LoVo (cell line): ENCODE measurements at places on chromosomes 12 and 14.

DNA sequence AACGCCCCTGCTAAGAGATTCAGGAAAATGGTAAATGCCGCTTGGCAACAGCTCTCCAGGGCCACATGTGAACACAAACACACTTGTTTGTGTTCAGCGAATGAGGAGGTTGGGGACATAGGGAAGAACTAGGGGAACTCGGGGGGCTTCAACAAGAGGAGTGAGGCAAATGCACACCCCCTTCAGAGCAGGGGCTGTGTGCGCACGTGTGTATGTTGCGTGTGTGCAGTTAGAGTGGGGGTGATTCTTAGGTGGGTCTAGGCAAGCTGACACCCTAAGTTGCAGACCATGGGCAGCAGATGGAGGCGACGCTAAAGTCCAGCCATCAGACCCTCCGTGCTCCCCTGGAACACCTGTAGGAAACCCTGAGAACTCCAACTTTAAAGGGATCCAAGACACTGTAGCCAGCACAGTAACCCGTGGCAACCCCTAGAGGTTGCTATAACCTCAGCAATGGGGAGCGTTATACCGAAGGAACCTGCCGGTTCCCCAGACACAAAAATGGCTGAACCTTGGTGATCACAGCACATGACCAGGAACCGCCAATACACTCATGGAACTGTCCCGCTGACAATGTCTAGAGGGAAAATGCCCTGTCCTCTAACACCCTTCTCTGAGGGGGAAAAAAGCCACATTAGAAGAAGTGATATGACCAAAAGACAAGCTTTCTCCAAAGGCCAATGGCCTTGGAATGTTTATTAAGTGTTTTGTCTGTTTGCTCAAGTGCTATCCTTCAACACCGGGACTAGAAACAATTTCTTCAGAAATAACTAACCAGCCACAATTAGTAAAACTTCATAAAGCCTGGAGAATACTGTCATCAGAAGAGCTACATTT, 86.5 kb upstream of the CEP83 start:
- peak; percentile 55 for DNase-seq

DNA sequence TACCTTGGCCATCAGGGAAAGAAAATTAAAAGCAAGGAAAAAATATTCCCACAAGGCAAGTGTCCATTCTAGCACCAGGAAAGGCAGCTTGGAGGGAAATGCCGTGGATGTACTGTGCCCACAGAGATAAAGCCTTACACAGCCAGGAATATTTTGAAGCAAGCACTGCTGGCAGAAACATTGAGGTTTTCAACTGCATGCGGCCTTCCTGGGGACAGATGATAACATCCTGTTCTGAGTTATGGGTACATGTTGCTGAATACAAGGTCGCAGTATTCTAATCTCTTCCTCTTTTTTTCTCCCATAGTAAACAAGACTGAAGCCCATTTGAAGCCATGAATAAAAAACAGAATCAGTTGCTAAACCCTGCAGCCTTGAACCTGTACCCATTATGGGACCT, 197.1 kb downstream of the BTG1 start:
- DNase-seq = no peak

DNA sequence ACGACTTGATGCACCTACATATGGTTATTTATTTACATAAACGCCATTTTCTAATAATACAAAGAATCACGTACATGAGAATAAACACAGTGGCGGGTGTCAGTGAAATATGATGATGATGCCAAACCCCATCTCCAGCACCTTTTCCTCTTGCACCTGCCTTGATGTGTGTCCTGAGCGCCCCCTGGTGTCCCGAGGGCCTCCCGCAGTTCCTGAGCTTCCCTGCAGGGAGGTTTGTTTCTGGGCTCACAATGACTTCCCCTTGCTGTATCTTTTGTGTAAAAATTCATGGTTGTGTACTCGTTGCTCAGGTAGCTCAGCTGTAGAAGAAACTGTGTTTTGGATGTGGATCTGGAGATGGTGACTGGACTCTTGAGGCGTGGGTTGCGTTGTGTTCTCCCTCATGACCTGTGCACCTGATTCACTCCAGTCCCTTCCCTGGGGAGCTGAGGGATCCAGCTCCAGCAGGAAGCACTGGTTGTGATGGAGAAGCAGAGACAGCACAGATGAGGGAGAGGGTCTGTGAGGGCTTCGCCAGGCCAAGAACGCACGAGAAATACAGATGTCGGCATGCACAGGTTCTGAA, 1037.8 kb downstream of the TMEM121 start:
- DNase-seq = peak; percentile 29

- no peak for DNase-seq
Observed at GRCh38 chr14:26601856-26602255, 4.0 kb upstream of the NOVA1 start.

- DNase-seq = no peak
Observed at GRCh38 chr12:20370866-20371519, 2.7 kb downstream of the PDE3A start.

GRCh38 chr12:123396954-123397353, 13.0 kb downstream of the KMT5A start:
- DNase-seq = no peak

DNA sequence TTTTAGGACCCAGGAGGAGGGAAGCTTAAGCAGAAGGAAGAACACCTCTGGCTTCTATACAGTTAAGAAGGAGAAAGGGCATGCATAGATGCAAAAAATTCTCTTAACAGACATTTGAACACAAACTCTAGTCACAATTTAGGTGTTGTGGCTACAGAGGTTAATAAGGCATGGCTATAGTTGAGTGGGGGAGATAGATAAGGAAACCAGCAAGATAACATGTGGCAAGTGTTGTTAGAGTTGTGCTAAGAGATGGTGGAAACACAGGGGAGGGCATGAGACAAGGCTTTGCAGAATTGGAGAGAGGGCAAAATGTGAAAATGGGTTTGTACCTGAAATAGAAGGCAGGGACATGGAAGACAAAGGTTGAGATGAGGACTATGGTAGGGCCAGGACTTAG, 88.9 kb downstream of the MSRB3 start:
- DNase-seq = no peak

- no peak for DNase-seq
Observed at GRCh38 chr14:75338398-75338797, 59.8 kb downstream of the FOS start.

DNA sequence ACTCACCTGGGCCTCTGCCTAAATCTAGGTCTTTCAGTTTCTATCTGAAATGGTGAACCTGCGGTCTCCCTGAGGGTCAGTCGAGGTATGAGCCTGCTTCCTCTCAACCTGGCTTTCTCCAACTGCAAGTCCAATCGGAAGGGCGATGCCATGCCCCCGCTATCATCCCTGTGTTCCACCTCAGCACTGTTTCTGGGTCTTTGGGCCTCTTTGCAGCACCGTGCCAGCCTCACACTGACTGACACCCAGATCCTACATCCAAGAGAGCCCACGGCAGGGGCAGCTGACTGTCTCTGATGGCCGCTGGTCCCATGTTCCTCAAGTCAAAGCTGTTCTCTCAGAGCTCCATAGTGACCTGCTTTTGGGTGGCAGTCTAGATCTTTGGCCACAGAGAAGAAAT, 120.7 kb downstream of the PAPOLA start:
- no peak for DNase-seq

- peak; percentile 82 for DNase-seq
Observed at GRCh38 chr12:1350055-1350933, 244.1 kb downstream of the FBXL14 start.

GRCh38 chr14:92462568-92462967, 51.0 kb upstream of the RIN3 start:
- no peak for DNase-seq

DNA sequence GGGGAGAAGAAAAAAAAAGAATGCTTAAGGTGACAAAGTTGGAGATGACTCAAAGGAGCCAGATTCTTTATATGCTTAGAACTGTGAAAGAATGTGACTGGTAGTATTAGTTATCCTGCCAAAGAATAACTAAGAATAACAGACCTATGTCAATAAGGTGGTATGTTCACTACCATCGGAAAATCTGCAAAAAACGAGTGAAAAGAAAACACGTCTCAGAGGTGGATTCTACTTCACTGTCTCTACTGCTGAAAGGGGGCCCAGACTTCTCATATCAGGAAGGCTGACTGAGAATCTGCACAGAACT, 64.7 kb downstream of the IPO8 start:
- no peak for DNase-seq

- no peak for DNase-seq
Observed at GRCh38 chr12:42421844-42422779, 96.1 kb downstream of the PPHLN1 start.

DNA sequence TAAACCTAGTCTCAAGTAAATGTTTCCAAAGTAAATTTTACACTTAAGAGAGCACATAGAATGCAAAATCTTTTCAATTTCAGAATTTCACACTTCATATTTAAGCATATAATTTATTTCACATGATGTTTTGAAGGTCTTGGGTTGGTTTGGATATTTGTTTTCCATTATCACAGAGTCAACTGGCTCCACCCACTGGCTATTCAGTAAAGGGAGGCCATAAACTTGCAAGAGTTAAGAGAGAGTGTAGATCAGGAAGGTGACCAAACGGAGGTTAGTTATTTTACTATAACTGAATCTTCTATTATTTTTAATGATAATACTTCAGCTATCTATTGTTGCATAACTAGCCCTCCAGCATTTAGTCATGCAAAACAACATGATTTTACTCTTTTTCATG, 6.2 kb upstream of the CPNE8 start:
- DNase-seq = no peak

GRCh38 chr12:106227641-106228319, 20.0 kb downstream of the CKAP4 start:
- DNase-seq = no peak

- peak; percentile 8 for DNase-seq
Observed at GRCh38 chr14:96748362-96748761, 48.8 kb upstream of the VRK1 start.

- no peak for DNase-seq
Observed at GRCh38 chr14:96151242-96151641, 53.4 kb upstream of the BDKRB2 start.

- DNase-seq = no peak
Observed at GRCh38 chr14:93331728-93332396, 974 bp downstream of the BTBD7 start.

- no peak for DNase-seq
Observed at GRCh38 chr14:103456167-103456835, 66.3 kb downstream of the CKB start.

- DNase-seq = no peak
Observed at GRCh38 chr12:122003651-122004611, 17.8 kb upstream of the BCL7A start.

DNA sequence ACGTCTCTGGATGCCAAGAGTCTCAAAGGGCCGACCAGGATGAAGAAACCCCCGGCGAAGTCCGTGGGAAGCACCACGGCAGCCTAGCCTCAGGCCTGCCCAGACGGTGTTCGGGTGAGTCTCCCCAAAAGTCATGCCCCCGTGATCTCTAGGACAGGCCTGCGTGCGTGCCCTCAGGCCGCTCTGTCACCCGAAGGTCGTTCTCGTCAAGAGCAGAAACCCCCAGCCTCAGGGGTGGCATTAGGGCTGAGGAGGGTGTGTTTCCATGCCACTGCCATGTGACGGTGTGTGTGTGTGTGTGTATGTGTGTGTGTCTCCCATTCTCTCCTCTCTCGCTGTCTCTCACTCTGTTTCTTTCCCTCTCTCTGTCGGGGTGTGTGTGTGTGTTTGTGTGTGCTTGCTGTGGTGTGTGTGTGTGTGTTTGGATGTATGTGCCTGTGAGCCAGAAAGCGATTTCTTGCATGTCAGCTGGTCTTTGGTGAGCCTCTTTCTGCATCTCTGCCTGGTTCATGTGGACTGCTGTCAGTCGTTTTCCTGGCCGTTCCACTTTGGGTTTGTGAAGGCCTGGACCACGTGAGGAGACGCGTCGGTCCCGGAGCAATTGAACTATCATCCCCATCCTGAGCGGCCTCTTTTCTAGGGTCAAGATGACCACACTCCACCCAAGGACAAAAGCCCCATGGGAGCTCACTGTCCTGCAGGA, 772.5 kb upstream of the ALG10B start:
- DNase-seq = no peak

- no peak for DNase-seq
Observed at GRCh38 chr14:54785136-54785777, 117.4 kb downstream of the GCH1 start.

DNA sequence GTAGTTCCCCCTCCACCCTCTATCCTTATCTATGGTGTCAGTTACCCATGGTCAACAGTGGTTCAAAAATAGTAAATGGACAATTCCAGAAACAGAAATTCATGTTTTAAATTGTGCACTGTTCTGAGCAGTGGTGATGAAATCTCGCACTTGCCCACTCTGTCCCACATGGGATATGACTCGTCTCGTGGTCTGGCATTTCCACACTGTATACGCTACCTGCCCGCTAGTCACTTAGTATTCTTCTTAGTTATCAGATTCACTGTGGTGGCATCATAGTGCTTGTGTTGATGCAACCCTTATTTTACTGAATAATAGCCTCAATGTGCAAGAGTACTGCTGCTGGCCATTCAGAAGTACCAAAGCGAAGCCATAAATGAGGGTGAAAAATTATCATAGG, 507.0 kb downstream of the SNAPC1 start:
- no peak for DNase-seq

DNA sequence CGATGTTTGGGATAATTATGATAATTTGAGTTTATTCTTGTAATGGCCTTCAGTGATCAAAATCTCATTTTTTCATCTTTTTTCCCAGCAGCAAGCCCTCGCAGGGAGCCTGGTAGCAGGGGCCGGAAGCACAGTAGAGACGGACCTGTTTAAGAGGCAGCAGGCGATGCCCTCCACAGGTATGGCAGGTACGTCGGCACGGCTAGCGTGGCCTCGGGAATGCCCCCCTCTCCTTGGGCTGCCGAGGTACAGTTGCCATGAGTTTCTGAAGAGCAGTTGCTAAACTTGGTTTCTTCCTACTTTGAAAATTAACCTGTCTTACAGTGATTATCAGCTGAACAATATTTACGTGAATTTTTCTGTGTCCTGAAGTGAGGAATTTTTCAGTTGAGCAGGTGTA, 29.9 kb downstream of the EP400 start:
- DNase-seq = no peak

DNA sequence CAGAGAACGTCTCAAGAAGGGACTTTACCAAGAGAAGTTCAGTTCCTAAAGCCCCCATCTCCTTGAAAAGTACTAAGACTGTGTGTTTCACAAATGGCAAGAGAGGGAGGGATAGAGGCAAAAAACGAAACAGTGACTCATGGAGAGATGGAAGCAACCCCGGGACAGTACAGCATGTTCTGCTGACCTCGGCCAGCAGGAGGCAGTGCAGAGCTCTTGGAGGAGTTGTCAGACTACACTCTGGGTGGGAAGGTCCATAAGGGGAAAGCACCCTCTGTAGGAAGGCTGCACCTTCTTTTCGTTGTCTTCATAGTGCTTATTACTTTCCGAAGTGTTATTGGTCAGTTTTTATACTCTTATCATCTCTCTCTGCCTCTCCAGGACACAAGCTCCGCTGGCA, 525.2 kb upstream of the CCDC196 start:
- DNase-seq = no peak

- peak; percentile 38 for DNase-seq
Observed at GRCh38 chr12:47741340-47741703, 16.0 kb upstream of the ENDOU start.

DNA sequence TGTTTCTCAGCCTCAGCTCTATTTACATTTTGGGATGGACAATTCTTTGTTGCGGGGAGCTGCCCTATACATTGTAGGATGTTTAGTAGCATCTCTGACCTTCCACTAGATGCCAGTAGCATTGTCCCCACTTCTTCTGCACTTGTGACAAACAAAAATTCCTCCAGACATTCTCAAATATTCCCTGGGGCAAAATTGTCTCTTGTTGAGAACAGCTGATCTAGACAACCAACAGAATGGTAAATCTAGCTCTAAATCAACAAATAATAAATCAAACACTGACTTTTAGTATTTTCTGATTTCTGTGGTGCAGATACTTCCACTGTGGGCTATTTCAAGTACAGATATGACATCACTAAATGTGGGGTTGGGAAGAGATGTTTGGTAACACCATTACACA, 60.7 kb downstream of the MSRB3 start:
- DNase-seq = no peak

GRCh38 chr14:89728964-89729363, 225.6 kb downstream of the EFCAB11 start:
- DNase-seq = no peak
